ENCODE measurements at places on chromosomes 7 and 10. TPM values are rescaled to one million over a fixed set of nuclear protein-coding genes. Genes with fewer than 3 reads are reported as not detected.
A peak's percentile ranks its signal among the peaks of the same experiment; 100 is the strongest.

GRCh38 chr7:154512121-154512833, 460.1 kb downstream of the DPP6 start:
- DNase-seq, result no peak

DNA sequence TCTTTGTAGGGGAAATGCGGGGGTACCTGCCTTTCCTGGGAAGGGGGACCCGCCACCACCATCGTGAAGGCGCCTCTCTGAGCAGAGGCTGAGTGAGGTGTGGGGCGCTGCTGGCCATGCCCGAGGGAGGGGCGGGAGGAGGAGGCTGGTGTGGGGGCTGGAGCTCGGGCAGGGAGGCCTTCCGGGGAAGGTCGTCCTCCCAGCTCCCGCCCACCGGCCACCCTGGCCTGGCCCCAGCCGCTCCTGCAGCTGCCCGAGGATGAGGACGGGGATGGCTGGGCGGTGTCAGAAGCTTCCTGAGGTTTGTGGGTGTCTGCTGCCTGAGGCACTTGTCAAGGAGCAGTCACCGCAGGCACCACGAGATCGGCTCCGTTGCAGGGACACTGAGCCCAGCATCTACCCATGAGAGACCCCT, 11.4 kb downstream of the PWWP2B start:
- DNase-seq, result no peak

- no peak for DNase-seq
Measured at GRCh38 chr7:351256-351655, 61.3 kb downstream of the FOXL3 start.

DNA sequence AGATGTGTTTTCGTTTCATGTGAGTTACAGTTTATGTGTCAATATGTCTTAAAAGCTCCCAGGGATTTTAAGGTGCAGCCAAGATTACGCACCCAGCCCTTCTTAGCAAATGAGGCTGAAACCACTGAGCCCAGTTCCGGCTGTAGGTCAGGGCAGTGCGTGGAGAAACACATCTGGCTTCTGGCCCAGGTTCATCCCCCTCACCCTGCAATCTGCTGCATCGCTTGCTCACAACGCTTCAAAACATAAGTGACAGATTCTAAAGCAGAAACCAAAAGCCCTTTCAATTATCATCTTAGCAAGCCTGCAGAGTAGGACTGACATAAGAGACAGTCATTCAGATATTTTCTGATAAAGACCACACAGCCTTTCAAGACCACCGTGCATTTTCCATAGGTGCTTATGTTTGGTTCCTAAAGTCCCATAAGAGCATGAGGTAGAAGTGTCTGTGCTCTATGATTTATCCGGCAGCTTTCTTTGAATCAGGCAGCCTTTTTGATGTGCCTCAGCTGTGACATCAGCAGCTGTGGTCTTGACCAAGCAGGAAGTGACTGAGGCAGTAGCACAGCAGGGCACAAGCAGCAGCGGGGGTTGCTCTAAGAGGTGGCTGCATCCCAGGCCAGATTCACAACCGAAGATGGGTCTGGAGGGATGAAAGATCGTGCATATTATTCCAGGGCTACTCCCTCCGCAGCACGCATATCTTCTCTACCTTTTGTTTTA, 72.1 kb upstream of the LYZL2 start:
- DNase-seq, result no peak

TMEM130 gene
- total RNA-seq, result not detected

DNA sequence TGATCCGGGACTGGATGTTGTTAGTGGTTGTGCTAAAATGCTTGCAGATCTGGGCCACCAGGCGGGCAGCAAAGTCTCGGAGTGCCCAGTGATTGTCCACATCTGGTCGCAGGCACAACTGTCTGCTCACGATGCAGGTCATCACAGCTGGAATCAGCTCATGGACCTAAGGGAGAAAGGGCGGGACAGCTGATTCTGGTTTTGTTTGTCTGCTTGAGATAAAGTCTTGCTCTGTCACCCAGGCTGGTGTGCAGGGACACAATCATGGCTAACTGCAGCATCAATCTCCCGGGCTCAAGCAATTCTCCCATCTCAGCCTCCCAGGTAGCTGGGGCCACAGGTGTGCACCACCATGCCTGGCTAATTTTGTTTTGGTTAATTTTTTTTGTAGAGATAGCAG, 8.0 kb downstream of the TAF6 start:
- no peak for DNase-seq

DNA sequence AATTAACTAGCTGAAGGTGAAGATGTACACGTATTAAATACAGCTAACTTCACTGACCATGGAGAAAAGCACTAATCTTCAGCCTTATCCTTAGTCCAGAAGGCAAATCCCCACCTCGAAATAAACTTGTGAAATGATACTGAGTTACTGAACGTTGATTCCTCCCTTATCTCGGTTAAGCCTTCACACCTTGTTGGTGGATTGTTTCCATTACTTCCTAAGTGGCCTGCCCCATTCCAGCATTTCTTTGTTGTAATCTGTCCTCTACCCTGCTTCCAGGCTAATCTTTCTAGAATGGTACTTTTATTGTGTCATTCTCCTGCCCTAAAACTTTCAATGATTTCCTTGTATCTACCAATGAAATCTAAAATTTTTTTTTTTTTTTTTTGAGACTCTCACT, 68.6 kb downstream of the BUB3 start:
- DNase-seq, result no peak

GRCh38 chr7:159116581-159117339, 27.9 kb downstream of the VIPR2 start:
- no peak for DNase-seq

GRCh38 chr10:93193906-93194305, 120.2 kb downstream of the CYP26A1 start:
- DNase-seq, result no peak

DNA sequence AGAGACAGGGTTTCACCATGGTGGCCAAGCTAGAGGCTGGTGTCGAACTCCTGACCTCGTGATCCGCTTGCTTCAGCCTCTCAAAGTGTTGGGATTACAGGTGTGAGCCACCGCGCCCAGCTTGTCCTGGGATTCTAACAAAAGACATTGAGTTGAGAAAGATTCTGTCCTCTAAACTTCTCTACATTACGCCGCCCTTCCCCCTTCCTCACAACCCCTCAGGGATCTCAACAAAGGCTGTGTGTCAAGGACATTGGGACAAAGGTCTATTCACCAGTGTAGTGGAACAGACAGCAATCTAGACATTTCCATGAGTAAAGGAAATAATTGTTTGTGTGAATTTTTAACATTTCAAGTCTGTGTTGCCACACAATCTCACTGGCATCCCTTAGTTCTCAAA, 68.8 kb upstream of the KIF5B start:
- peak; percentile 95 for DNase-seq

DNA sequence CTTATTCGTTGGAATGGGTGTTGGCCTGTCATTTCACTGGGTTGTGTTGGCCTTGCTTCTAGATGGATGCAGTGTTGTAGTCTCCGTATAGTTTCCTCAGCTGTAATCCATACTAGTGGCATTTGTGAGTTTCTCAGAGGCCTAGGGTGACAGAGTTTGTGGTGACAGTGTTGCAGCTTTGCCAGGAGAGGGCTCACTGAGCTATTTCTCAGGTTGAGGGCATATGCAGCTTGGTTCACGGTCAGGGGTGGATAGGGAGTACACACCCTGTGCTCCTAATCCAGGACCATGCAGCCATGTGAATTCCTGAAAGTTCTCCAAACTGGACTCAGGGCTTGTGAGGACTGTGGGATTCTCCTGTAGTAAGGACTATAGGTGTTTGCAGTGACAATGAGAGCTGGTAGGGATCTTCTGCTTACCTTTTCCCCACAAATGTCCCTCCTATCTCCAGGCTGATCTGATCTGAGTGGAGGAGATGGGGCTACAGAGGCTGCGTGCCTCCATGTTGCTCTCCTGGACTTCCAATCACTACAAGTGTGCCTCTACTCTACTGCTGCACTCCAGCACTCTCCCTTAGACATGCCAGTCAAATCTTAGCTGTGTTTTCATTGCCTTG, 229.0 kb downstream of the STK31 start:
- peak; percentile 33 for DNase-seq

DNA sequence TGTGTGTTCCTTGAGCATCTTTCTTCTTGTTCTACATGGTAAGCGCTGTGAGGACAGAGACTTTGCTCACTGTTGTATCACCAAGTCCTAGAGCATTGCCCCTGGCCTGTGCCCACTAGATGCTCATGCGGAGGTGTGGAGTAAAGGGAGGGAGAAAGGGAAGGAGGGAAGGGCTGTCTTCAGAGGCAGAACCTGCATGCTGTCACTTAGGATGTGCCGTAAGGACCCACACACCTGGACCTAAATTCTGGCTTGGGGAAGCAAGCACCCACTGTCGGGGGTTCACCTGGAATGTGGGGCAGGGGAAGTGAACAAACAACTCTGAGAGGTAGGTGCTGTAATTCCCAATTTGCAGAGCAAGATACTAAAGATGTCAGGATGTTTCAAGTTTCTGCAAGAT, 129.5 kb downstream of the PTPN20 start:
- DNase-seq, result no peak

DNAJC2 gene
- 42.0 TPM for total RNA-seq

AQP1 gene
- total RNA-seq, result not detected

GRCh38 chr7:50119815-50120637, 27.0 kb upstream of the ZPBP start:
- DNase-seq, result peak; percentile 21

APBB1IP gene
- total RNA-seq, result not detected

DNA sequence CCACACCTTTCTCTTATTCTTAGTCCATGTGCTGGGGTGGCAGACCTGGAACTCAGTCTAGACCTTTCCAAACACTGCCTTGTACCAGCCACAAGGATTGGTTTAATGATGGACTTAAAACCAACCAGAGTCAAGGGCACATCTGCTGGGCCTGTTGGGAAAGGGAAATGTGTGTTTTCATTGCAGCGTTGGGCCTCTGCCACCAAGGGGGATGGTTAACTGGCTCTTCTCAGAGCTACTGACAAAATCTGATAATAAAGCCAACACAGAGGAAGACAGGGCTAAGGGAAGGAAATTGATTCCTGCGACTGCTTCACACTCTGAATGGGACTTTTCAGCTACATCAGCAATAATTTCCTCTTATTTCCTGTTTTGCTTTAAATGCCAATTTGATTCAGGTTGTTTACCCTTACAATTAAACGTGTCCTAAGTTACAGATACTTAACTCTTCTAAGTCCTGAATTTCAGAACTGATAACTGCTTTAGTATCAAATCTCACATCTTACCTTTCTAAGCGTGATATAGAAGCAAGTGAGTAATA, 68.4 kb upstream of the MALRD1 start:
- DNase-seq, result no peak

DNA sequence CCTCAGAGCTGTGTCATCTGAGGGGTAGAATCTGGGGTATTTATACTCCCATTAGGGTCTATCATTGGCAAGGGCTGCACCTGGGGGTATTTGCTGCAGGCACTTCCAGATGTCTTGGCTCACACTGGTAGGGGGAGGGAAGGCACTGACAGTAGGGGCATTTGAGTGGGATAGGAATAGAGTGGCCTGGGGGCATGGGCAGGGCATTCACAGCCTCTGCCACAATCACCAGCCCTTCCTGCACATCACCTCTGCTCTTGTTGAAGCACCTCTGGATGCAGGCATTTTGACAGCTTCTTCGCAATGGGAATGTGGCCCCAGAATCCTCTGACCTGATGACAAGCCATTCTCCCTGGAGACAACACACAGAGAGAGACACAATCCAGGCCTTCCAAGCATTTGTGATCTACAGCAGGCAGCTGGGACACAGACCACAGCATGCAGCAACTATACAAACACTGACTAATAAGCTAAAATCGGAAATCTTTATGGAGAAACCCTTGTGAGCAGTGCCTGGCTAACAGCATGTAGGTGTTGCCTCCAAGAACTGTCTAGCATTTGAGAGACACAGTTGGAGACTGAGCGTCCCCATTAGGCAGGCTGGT, 178.5 kb downstream of the KCNMA1 start:
- no peak for DNase-seq
